Peyer's patch (tissue), 4 donors: ENCODE measurements at places on chromosomes 5 and 9. TPM values are rescaled to one million over a fixed set of nuclear protein-coding genes. Genes with fewer than 3 reads are reported as not detected.

TSSK1B gene
- not detected for total RNA-seq

DNA sequence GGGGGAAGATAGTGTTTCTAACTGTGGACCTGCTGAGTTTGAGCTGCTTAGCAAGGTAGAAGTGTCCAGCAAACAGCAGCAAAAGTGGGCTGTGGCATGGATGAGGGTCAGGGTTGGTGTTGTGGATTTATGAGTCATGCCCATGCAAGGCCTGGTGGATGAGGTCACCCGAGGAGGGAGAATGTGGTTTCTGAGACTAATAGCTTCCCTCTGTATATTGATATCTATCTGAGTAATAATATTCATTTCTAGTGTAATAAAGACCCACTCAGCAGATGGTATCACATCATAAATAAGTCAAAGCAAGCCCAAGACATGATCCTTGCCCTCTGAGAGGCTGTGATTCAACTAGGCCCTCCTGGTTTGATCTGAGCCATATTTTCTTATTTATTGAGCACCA lies 597.8 kb upstream of the CLINT1 start:
- no peak for DNase-seq

- no peak for DNase-seq
Observed at GRCh38 chr5:36786448-36787012, 90.0 kb upstream of the NIPBL start.

- DNase-seq, result no peak
Observed at GRCh38 chr9:87140605-87141109, 193.4 kb upstream of the GAS1 start.

SPINK7 gene
- not detected for total RNA-seq

SREK1IP1 gene
- 5.8 TPM for total RNA-seq

DNA sequence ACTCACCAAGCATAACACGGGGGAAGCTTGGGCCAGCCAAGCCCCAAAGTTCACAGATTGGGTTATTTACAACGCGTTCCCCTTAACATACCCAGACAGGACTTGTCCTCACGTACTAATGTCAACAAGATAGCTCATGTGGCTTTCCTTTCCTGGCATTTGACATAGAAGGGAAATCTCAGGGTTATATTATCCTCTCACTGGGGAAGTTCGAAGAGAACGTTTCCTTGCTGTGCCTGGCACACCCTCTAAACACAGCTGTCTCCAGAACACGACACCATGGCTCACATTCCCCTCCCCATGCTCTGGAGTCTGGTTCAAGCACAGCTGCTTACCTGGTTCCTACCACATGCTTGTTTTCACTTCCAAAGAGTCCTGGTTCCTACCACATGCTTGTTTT lies 46.8 kb upstream of the OTULINL start:
- DNase-seq, result no peak

DNA sequence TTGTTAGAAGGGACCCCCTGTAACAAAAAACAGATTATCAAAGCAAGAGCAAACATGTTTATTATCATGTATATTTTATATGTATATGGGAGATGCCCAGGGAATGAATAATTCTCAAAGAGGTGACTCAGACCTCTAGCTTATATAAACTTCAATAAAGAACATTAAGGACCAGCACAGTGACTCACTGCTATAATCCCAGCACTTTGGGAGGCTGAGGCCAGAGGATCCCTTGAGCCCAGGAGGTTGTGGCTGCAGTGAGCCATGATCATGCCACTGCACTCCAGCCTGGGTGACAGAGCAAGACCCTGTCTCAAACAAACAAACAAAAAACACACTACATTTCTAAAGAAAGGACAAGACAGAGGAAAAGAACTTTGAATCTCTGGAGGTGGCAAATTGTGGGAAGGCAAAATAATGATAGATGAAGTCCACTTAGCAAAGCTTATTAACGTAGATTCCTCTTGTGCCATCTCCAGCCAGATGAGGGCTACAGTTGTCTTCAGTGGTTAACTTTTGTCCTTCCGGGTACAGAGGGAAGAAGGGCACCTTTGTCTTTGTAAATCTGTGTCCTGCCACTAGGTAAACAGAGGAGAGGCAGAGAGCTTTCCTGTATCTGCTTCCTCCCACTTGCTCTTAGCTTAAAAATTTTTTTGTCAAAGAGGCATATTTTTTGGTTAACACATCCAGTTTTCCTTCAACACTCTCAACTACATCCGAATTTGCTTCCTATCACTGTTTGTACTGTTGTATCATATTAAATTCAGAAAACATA lies 7.5 kb upstream of the RFK start:
- DNase-seq, result no peak

DNA sequence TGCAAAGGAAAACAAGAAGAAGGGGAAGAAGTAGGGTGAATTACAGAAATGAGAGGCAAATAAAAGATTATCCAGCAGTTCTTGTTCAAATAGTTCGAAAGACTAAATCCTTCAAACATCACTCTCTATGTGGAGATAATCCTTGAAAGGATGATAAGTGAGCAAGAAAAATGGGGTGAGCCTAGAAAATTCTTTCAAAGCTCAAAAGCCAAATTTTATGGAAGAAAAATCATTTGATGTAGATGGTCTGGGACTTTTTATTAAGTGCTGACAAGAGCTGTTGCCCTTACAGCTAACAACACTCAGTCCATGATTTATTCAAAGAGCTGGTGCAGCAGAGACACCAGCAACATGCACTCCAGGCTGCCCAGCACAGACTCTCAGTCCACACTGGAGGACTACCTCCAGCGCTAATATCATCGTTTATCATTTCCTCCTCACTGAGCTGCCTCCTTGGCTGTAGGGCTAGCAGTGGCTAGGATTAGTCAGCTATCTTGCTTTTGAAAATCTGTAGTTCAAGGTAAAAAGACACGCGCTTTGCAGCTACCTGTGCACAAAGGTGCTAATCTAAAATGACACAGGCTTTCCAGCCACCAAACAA lies 264.8 kb upstream of the KIF2A start:
- DNase-seq, result no peak

DNA sequence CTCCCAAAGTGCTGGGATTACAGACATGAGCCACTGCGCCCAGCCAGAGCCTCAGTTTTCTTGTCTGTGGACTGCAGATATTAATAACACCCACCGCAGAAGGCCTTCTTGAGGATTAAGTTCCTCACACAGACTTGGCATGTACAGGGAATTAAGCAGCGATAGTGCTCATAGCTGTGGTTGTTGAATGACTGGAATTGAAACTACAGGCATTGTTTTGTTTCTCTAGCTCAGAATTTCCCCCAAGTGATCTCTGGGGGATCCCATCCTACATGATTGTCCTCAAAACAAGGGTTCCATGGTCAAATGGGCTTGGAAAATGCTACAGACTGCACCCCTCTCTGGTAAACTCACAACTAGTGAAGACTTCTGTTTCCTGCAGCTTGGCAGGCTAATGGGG lies 44.2 kb upstream of the TDRD7 start:
- DNase-seq, result no peak

GRCh38 chr5:10726913-10727517 lies 34.0 kb downstream of the DAP start:
- no peak for DNase-seq

DNA sequence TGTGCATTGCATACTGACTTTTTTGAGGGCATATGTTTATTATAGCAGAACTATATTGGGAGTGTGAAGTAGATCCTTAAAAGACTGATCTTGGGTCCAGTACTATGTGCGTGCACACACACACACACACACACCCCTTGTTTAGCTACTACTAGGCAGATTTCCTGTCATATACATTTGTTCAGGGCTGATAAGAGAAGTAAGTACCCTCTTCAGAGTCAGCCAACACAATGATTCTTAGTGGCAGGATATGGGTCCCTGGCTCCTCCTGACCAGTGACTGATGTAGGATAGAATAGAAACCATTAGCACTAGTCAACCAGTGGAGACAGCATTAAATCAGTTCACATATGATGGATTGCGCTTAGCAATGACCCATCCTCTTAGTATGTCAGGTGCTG lies 76.2 kb upstream of the MIER3 start:
- no peak for DNase-seq

GRCh38 chr5:172749881-172750633 lies 20.9 kb downstream of the DUSP1 start:
- DNase-seq, result no peak

CCIN gene
- not detected for total RNA-seq

- no peak for DNase-seq
Observed at GRCh38 chr5:1950096-1950707, 67.5 kb upstream of the IRX4 start.

EGR1 gene
- 17.2 TPM for total RNA-seq

DNA sequence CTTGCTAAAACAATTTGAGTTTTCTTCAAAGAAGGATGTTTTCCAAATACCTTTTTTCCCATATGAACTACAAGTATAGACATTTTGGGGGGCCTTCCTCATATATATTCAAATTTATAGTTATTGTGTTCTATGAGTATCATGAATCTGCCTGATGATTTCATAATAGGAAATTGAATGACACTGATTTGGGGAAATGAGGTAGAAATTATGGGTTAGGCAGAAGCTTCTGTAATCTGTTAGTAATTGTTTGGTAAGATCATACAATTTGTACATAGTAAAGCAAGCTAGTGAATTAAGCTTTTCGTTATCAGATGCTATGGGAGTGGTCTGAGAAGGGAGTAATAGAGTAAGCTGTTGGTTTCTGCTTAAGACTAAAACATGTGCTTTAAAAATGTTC lies 98.0 kb downstream of the TRIO start:
- no peak for DNase-seq
